ENCODE measurements at places on chromosomes 5 and 9.

- no peaks in the 10 kb centered on the region for H3K27me3 ChIP-seq
- no peaks in the 10 kb centered on the region for H3K36me3 ChIP-seq
- no peaks in the 10 kb centered on the region for H3K4me1 ChIP-seq
- H3K27ac ChIP-seq: no peak overlapping the region
- no peak for DNase-seq
- H3K4me3 ChIP-seq: no peak overlapping the region
These were observed 134.2 kb downstream of the KCNIP1 start for GRCh38 chr5:170638051-170638450.

DNA sequence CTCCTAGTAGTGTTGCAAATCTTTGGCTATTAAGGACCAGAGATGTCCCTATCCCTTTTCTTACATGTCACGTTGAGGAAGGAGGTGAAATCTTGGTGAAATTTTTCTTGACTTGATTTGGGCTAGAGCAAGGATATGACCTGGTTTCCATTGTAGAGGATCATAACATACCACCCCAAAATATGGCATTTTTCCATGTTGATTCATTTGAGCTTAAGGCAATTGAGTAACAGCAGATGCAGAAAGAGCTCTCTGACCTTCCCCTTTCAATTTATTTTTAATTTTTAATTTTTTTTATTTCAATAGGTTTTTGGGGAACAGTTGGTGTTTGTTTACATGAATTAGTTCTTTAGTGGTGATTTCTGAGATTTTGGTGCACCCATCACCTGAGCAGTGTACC lies 61.2 kb upstream of the MAP1B start:
- no peaks in the 10 kb centered on the region for H3K36me3 ChIP-seq
- DNase-seq: no peak
- no peaks in the 10 kb centered on the region for H3K4me1 ChIP-seq
- no peak overlapping the region for H3K27ac ChIP-seq
- H3K4me3 ChIP-seq: no peak overlapping the region

GRCh38 chr9:106862821-106863720 lies at the start of gene ZNF462:
Gene ZNF462, plus strand, starts transcription at chr9:106863166. Its CDS starts 60,218 bp downstream, at chr9:106923384.
- H3K27me3 ChIP-seq: no peaks in the 10 kb centered on the region
- peak within 1 kb of the TSS; percentile 29 for H3K4me3 ChIP-seq
- H3K36me3 ChIP-seq: no peaks in the 10 kb centered on the region
- peak; percentile 58 for DNase-seq

GRCh38 chr5:21654-22233 lies 70.2 kb upstream of the PLEKHG4B start:
- H3K4me3 ChIP-seq: no peak overlapping the region
- H3K36me3 ChIP-seq: no peaks in the 10 kb centered on the region
- no peak overlapping the region for H3K27ac ChIP-seq
- DNase-seq: no peak
- no peaks in the 10 kb centered on the region for H3K27me3 ChIP-seq
- H3K4me1 ChIP-seq: no peaks in the 10 kb centered on the region

DNA sequence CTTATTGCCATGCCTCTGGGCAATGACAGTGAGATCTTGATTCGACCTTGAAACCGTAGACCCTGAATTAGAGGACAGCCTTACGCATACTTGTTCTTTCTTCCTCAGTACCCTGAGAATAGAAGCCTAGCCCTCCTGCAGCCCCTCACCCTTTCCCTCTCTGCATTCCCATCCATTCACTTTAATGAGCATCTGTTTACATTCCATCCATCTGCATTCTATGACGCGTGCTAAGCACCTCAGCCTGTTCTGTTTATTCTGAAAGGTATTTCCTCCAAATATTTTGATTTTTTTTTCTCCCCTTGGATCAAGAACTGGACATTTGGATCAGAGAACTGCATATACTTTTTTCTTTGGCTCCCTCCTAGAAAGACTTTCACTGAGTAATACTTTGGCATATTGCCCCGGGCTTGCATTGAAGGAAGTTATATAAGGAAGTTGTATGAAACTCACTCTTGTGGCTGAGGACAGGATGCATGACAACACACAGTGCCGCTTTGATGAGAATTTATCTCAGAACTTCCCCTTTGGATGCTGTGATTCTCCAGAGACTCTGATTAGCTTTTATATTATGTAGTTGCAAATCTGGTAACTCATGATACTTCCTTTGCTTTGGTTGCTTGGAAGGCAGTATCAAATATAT lies 15.7 kb downstream of the TMEM8B start:
- H3K27ac ChIP-seq: peak overlapping the region; percentile 3
- DNase-seq: peak; percentile 64
- H3K4me3 ChIP-seq: no peak overlapping the region
